ENCODE measurements at places on chromosomes 2 and 18. TPM values are rescaled to one million over a fixed set of nuclear protein-coding genes. Genes with fewer than 3 reads are reported as not detected.

IL36A gene
- total RNA-seq = not detected

GRHL1 gene
- not detected for total RNA-seq

USP14 gene
- total RNA-seq = 16.3 TPM

VWA3B gene
- not detected for total RNA-seq

ERFE gene
- total RNA-seq = 11.2 TPM

CDH7 gene
- total RNA-seq = not detected

SATB2 gene
- total RNA-seq = 3.1 TPM

AFF3 gene
- total RNA-seq = 0.58 TPM

CRYBA2 gene
- total RNA-seq = not detected

STON1 gene
- 28.6 TPM for total RNA-seq

ABCB11 gene
- 1.2 TPM for total RNA-seq

All from pericardium fibroblast (primary cell).